ENCODE measurements at places on chromosomes 2 and 18.

DNA sequence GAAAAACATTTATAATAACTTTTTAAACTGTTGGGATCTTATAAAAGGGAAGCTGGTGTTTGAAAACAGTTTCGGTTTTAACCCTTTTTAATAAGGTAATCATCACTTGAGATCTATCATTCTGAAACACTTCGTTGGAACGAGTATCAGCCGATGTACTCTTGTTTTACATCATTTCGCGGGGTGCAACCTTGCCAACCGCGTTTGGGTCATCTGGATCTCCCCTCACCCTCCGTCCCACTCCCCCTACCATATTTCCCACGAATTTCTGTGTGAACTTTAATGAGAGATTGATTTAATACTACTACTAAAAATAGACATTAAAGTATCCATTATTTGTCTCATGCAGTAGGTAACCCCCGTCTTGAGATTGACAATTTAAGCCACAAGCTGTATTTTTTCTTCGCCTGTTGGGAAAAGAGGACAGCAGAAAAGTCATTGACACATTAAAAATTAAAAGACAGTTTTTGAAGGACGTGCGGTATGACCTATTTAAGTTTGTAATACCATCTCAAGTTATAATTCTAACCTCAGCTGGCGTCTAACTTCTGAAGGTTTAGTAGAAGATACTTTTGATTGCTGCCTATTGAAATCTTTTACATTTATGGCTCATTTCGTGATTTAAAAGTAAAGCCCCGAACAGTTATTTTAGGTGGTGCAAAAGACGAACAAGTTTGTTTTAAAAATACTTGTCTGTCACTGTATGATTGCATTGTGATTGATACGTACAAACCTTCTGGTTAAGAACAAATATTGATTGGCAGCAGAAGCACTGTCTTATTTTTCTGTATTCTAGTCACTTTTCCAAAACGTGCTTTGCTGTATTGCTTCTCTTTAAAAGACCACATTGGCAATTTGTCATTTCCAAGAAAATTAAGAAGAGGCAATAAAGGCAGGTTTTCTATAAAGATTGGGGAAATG lies 1.5 kb downstream of the CREB1 start:
- peak; percentile 44 for DNase-seq

- DNase-seq: peak; percentile 4
These were observed 42.3 kb downstream of the SCN3A start for GRCh38 chr2:165161510-165161909.

- peak; percentile 76 for DNase-seq
These were observed 940 bp downstream of the XRCC5 start for GRCh38 chr2:216109962-216110614.

- peak; percentile 15 for DNase-seq
These were observed 258.9 kb upstream of the CHAC2 start for GRCh38 chr2:53508667-53509066.

DNA sequence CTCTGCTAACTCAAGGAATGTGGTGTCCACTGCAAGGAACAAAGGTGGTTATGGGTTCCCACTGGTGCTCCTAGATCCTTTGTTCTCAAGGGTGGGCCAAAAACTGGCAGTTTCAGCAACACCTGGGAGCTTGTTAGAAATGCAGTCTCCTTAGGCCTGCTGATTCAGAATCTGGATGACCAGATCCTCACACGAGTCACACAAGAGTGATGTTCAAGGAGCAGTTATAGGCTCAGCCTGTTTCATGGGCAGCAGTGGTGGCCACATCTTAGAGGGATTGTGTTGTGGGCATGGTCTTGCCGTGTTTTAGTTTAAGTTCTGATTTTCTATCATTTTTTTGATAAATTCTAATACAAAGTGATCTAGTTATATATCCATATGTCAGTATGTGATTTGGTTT lies 28.7 kb upstream of the MGAT5 start:
- no peak for DNase-seq

DNA sequence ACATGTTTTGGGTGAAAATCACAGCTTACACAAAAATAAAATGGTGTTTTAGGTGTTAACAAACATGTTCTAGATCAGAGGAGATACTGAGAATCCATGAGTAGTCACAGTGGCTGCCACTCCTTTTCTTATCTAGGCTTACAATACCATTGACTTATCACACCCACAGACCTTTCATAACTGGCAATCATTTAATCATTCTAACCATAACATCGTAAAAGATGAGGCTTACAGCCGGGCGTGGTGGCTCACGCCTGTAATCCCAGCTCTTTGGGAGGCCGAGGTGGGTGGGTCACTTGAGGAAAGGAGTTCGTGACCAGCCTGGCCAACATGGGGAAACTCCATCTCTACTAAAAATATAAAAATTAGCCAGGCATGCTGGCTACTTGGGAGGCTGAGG lies 18.8 kb upstream of the SERPINB5 start:
- no peak for DNase-seq

DNA sequence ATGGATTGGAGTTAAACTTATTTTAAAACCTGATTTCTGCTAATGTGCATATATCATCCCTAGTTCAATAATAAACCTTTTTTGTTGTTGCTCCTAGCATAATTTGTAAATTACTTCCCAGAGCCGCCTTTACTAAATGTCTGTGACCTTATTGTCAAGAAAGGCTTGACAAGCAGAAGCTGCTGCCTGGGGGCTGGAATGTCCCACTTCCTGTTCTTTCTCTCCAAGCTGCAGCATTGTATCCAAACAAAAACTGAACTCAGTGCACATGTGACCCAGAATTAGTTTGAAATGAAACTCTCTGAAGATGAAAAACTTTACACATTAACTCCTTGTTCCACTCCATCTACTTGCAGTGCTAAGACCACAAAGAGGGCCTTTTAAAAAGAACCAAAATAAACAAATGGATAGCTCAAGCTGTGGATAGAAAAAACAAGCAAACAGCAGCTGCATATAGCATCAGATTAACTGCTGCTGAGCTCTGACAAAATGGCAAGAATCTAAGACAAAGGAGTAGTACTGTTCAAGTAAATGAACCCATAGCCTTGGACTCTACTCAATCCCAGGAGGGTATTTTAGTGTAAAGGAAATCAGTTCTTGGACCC lies 99.8 kb upstream of the NEUROD1 start:
- no peak for DNase-seq

DNA sequence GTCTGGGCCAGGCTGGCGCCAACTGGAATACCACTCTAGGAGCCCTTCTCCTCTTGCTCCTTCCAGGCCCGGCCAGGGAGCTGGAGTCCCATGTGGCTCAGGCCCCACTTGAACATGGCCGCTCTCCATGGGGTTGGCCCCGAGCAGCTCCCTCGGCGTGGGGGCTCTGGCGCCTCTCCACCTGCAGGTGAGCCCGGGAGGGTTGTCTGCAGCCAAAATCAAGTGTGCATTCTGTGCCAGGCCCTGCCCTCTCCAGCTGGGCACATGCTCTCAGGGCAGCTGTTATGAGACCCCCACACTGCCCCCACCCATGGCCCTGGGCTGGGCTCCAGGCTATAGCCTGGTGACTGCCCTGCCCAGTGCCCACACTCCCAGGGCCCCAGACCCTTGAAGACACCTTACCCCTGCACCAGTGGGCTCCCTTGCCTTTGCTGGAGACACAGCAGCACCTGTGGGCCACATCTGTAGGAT lies 45.8 kb upstream of the HS6ST1 start:
- no peak for DNase-seq

DNA sequence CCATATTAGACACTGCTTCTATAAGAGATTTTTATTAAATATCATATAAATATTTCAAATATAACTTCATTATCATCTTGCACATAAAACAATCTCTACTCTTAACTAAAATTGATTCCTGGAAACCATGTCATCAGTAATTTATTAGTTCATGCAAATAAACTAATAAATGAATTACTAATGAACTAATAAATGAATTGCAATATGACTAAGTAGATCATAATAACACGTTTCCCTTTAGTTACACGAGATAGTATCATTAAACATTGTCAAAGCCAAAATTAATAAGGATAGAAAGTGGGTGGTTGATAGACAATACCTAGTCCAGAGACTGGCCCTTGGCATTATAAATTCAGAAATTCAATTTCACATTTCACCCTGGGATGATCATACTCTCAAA lies 26.1 kb downstream of the METTL4 start:
- DNase-seq: no peak

DNA sequence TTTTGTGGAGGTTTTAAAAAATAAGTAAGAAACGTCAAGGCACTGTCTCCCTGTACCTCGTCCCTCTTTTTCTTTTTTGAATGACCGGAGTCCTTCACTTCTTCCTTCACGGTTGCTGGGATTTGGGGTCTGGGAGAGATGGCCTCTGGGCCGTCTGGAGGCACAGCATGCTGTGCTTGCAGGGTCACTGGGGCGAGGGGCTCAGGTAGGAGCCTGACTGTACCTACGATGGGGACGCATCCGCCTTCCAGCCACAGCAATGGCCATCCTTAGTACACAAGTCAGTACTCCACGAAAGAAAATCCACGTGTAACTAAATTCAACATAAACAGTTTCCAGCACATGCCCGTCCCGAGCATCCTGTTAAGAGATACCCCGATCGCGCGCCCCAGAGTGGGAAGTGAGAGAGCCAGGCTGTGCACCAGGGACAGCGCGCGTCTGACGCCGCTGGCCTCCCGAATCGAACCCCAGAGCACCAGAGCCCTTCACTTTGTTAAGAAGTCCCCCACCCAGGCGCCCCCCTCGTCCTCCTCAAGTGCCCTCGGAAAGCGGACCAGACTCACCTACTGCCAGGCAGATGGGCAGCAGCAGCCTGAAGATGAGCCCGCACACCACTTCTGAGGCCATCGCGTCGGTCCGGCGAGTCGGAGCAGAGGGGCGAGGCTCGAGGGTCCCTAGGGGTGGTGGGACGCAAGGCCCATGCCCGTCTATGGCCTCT lies 1.2 kb downstream of the PIEZO2 start:
- peak; percentile 22 for DNase-seq

DNA sequence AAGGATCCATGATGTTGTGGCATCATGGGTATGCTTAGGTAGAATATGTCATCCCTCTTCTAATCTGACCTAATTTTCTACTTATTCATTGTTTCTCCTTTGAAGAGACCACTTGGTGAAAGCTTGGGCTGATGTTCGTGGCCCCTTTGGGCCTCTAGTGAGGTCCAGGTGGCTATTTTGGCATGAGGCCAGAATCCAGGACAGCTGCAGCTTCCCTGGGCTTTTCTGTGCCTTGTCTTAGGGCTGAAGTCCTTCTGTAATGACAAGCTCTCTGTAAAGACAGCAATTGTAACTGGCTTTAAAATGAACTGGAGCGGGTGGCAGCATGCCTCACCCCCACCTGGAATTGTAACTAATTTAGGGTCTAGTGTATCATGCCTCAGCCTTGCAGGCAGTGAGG lies 15.6 kb upstream of the MC2R start:
- no peak for DNase-seq

GRCh38 chr2:182611009-182611408 lies 105.0 kb upstream of the DNAJC10 start:
- no peak for DNase-seq

DNA sequence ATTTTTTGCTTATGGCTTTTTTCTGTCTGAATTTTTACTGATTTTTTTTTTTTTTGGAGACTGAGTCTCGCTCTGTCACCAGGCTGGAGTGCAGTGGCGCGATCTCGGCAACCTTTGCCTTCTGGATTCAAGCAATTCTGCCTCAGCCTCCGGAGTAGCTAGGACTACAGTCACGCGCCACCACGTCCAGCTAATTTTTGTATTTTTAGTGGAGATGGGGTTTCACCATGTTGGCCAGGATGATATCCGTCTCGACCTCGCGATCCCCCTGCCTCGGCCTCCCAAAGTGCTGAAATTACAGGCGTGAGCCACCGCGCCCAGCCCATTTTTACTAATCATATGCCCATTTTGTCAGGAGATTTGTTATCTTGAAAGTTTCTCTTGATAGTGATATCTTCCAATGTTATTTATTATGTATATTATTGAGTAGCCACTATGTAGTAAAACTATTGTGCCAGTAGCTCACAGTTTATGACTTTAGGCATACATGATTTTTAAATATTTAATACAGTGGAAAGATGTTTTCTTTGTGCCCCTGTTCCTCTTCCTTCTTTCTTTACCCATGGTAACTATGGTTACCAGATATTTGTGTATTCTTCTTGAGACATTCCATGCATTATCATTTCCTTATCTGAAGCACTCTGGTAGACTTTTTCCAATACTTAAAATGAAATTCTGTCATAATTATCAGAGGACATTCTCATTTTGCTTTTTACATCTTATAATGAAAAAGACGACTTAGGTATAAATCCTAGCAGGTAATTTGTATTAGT lies 2.1 kb downstream of the HAT1 start:
- no peak for DNase-seq

DNA sequence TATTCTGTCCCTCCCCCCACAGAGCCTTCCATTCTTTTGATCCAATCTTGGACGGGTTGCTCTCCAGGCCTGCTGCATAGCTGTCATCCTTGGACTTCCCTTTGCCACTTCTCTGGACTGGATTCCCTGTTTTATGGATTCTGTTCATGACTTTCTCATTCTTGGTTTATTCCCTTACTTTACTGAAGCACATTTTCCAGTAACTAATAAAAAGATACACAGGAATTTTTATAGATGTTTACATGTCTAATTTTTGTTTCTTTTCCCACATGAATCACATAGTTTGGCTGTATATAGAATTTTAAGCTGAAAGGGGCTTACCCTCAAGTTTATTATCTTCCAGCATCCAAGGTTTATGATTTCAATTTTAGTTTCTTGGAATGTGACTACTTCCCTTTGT lies 37.9 kb downstream of the GDF7 start:
- no peak for DNase-seq

DNA sequence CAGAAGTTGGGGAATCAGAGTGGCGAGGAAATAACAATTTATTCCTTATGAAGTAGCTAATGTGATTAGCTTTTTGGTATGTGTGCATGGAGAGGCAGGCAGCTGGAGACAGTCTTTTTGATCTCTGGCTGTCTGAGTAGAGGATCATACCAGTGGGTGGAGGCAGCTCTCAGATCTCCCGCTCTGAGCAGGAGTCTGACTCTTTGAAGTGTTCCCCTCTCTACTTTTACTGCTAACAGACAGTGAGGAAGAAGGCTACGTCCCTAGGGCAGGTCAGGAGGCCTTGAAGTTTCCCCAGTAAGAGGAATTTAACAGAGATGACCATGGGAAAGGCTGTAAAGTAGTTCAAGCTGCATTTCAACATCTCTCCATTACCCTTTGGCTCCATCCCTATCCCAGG lies 111.9 kb upstream of the REG3A start:
- no peak for DNase-seq
